Hematopoietic multipotent progenitor cell treated with erythropoietin and hydrocortisone succinate and interleukin-3 and kit ligand, for 4 days (in vitro differentiated cells): ENCODE measurements at places on chromosomes 5 and 9.

- DNase-seq: peak; percentile 9
Measured at GRCh38 chr9:17191082-17191481, 56.2 kb downstream of the CNTLN start.

DNA sequence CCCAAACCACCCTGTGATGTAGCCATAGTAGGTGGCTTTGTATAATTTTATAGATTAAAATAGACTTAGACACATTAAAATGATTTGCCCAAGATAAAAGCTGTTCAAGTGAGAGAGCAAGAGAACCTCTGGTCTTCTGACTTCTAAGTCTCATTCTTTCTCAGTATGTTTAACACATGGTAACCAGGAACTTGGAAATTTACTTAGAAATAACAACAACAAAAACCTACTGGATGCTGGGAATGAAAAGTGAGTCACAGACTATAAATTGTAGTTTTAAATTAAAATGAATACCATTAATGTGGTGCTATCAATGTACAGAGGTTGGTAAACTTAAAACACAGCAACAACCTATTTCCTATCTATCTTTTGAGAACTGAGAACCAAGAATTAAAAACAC lies 30.4 kb downstream of the HMGCR start:
- no peak for DNase-seq

GRCh38 chr5:172668594-172669071 lies 27.6 kb downstream of the NEURL1B start:
- no peak for DNase-seq

- DNase-seq: peak; percentile 88
Measured at GRCh38 chr9:3181049-3181953, 337.4 kb upstream of the PUM3 start.

GRCh38 chr5:65880496-65881072 lies 45.8 kb upstream of the ERBIN start:
- peak; percentile 39 for DNase-seq

GRCh38 chr9:33414889-33415500 lies 12.6 kb upstream of the AQP7 start:
- DNase-seq: no peak

GRCh38 chr5:151684690-151685361 lies 1.9 kb downstream of the SPARC start:
- peak; percentile 23 for DNase-seq

GRCh38 chr5:94244921-94245320 lies 373.5 kb downstream of the KIAA0825 start:
- peak; percentile 44 for DNase-seq

GRCh38 chr5:177476531-177477233 lies 3.2 kb upstream of the DBN1 start:
- no peak for DNase-seq

- DNase-seq: peak; percentile 72
Measured at GRCh38 chr5:157143127-157143971, 684 bp upstream of the MED7 start.

DNA sequence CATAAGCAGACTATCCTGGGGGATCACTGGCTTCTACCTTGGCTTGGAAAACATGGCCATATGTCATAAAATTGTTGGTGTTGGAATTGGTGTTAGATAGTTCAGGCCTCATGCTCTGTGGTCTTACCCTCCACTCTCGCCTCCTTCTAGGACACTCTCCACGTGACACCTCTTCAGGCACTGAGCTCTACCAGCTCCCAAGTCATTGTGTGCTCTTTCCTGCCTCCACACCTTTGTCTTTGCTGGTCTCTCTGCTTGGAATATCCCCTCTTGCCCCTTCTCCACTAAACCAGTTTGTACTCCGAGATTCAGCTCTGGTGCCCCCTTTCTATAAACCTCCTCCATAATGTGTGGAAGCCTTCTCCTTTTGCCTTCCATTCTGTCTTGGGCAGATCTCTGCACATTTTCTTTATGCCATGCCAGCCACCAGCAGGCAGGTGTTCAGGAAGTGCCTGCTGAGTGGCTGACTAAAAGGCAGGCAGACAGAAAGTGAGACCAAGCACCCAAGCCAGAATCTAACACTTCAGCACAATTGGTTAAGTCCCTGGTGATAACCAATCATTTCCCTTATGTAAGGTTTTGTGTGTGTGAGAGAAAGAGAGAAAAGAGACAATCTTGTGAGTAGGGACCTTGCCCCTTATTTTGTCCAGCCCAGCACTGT lies 37.7 kb downstream of the SAR1B start:
- peak; percentile 22 for DNase-seq

DNA sequence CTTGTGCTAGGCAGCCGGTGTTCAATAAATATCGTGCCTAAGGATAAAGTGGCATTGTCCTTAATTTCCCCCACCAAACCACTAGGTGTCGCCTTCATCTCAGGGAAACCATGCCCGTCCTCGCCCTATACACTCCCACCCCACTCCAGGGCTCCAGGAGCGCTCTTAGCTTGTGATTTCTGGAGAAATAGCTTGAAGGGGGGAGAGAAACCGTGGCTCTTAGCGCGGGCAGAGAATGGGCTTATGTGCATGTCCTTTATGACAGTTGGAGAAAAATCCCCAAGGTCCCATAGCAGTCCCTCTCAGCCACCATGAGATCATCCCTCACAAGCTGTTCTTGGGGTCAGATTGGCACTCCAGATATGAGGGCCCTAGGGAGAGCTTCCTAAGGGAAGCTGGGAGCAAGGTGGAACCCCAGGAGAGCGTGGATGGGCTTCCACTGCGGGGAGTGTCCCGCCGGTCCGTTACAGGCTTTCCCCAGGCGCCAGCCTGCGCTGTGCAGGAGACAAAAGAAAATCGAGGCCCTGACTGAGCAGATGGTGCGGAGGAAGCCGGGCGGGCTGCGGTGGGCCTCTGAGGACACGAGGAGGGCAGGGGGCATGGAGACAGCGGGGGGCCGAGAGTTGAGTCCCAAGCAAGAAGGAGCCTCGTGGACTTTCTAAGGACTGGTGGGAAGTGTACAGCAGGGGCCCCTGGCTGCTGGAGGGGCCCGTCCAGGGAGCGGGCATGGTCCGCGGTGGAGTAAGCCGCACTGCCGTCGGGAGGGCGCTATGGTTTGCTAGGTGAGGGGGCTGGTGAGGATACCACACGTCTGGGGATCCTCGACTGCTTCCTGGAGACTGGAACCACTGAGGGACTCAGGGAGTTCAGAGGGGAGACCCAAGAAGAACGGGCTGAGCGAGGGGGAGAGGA lies 750 bp upstream of the NPR2 start:
- DNase-seq: peak; percentile 88

DNA sequence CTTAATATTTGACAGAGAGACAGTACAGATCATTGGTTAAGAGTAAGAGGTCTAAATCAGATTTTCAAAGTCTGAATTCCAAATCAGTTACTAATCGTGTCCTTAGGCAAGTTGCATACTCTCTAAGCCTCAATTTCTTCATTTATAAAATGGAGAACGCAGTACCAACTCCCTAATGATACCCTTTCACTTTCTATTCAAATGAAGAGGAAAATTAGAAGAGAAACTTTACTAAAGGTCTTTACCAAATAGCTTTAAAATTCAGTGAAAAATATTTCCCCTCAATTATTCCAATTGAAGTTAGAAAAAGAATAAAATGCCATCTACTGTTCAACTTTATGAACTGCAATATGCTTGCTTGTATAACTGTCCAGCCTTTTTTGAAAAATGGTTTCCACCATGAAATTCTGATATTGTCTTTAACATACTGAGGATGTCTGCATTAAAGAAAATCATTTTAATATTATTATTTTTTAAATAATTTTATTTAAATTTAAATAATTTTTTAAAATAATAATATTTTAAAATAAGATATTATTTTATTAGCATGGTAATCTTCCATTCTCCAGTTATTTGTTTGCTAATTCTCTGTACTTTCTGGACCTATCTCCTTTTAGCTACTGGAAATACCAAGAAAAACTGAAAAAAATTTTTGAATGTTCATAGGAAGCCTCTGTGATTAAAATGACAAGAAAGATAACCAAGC lies 36.0 kb downstream of the POC5 start:
- peak; percentile 80 for DNase-seq

GRCh38 chr9:38350529-38350928 lies 42.0 kb upstream of the ALDH1B1 start:
- DNase-seq: no peak

- peak; percentile 63 for DNase-seq
Measured at GRCh38 chr5:147921136-147921535, 14.8 kb upstream of the C5orf46 start.

GRCh38 chr5:149113669-149114068 lies 27.6 kb upstream of the ABLIM3 start:
- peak; percentile 17 for DNase-seq

DNA sequence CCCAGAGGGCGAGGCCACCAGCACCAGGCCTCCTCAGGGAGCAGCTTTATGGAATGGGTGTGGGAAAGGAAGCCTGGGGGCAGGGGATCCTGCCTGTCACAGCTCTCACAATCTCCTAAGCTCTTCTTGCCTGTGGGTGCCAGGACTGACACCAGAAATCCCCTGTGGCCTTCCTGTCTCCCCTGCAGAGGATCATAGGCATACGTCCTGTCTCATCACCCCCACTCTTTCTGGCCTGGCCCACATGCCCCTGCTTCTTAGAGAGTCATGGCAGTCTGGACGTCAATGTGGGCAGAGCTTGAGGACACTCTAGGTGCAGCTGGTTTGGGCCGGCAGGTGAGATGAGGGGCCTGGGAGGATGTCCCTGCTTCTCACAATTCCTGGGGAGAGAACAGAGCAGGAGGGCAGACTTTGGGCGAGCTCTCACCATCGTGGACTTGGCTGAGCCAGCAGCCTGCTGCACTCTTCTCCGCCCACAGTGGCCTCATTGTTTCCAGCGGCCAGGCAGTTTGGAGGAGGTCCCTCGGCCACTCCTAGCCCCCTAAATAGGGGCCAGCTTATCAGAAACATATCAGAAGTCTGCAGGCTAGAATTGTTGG lies 67.3 kb upstream of the ZFR start:
- peak; percentile 30 for DNase-seq

- DNase-seq: no peak
Measured at GRCh38 chr5:15789642-15790041, 289.7 kb downstream of the FBXL7 start.
